Fibroblast of mammary gland (primary cell): ENCODE measurements at places on chromosomes 4 and X.

GRCh38 chr4:76605099-76605563, 170.1 kb downstream of the SHROOM3 start:
- peak; percentile 73 for DNase-seq

DNA sequence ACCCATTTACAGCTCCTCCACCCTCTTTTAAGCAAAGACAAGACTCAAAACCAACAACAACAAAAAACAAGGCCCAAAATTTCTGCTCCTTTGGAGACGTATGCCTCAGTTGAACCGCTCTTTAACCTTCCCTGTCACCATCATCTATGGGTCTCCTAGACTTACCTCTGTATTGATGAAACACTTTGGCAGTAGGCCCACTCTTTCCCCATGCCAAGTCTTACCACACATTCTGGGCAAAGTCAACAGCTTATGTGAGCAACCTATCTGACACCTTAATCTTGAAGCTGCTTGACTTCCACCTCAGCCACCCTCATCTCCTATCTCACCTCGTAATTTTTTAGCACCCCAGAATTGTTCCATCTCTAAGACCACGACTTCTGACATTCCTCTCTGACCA, 99.7 kb upstream of the CXorf66 start:
- DNase-seq: no peak

DNA sequence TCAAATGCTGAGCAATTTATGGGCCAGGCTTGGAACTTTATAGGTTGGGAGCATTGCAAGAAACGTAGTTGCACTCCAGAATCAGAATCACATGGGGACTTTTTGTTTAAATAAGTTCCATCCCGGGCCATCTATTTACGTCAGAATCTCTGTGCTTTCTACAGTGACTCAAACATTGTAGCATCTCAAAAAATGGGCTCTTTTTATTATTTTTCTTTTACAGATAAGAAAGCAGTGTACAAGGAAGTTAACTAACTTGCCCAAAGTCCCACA, 10.2 kb downstream of the CC2D2A start:
- peak; percentile 81 for DNase-seq

DNA sequence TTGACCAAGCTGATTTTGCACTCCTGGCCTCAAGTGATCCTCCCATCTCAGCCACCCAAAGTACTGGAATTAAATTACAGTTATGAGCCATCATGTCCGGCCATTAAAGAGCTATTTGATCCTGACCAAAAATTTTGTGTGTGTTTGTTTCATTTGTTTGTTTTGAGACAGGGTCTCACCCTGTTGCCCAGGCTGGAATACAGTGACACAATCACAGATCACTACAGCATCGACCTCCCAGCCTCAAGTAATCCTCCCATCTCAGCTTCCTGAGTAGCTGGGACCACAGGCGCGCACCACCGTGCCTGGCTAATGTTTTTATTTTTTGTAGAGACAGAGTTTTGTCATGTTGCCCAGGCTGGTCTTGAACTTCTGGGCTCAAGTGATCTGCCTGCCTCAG, 82.9 kb upstream of the RBPJ start:
- DNase-seq: no peak

DNA sequence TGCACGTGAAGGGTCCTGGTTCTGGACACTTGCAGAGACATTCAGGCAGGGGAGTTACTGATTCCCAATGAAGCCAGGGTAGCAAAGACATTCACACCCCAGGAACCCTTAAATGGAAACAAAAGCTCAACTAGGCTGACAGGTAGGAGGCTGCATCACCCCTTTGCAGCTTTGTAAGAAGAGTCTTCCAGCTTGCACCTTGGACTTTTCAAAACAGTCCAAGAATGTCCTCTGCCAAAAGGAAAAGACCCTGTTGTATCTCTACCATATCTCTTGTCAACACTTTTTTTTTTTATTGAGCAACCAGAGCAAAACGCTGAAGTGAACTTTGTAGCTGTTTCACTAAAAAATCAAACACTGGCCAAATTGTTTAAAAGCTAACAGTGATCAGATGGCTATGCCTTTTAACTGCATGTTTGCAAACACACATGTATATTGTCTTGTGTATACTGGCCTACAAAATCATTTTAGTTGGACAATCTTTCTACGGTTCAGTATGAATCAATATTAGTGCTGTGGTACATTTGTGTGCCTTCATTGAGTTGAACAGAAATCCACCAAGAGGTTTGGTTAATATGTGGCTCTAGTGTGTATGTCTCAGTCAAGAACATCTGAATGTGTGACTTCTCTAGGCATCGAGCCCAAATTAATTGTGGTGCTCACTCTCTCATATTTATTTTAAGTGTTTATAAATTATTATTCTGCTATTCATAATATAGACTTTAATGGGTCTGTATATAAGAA, 18.5 kb upstream of the WWC2 start:
- DNase-seq: no peak

- DNase-seq: peak; percentile 5
Measured at GRCh38 chr4:164204434-164204833, 549.5 kb upstream of the SMIM31 start.

DNA sequence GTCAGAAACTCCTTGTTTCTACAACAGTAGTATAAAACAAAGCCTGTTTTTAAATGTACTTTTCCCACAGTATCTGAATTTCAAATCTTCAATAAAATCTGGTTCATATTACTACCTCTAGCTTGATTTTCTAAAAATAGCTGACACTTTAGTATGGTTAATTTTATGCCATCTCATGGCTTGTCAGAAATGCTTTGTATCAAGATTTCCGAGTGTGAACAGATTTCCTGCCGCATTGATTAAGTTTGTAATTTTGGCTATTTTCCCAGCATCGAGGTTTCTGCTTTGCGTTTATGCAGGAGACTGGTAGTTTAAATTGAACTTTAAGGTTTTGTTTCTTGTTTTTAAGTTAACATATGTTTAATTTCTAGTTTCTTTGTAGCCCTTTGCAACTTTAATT, 44.2 kb downstream of the CLCN3 start:
- no peak for DNase-seq
